ENCODE measurements at places on chromosomes 2 and 18.

- no peak for DNase-seq
- no peaks in the 10 kb centered on the region for H3K4me1 ChIP-seq
- no peak overlapping the region for H3K4me3 ChIP-seq
- H3K27ac ChIP-seq, result no peak overlapping the region
Observed at GRCh38 chr2:239960929-239961661, 64.0 kb downstream of the NDUFA10 start.

GRCh38 chr2:234447189-234447588 is 49.7 kb downstream of the ARL4C start:
- H3K4me1 ChIP-seq, result peaks cover 63% of the 10 kb centered on the region
- H3K27me3 ChIP-seq, result no peaks in the 10 kb centered on the region
- H3K27ac ChIP-seq, result peak overlapping the region; percentile 96
- H3K36me3 ChIP-seq, result no peaks in the 10 kb centered on the region

DNA sequence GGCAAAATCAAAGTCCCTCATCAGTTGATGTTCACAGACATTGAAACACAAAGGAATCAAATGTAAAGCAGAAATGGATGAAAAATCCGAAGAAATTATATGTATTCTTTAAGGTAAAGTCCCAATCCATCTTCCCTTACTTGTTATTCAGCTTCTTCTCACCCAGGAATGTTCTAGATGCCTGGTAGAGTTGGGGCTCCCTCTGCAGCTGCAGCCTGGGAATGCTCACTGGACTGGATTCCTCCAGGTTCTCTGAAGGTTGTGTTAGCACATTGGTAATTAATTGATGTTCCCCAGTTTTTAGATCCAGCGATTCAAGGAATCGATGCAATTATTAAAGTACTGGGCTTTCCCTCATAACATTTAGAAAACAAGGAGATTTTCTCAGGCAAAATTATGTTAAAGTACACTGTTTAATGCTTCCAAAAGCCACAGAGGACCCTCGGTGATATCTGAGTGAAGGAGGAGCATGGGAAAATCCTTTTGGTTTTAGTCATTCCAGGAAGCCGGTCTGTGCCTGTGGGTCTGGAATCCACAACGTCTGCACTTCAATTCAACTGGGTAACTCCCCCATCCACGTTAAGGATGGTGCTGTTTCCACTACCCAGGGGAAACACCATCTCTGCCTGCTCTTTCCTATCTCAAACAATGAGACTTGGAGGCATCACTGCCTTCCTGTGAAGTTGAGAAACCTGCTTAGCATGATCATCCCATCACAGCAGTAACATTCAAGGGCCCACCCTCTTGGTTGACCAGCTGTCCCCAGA is 22.0 kb downstream of the NTSR2 start:
- H3K27me3 ChIP-seq, result no peaks in the 10 kb centered on the region
- H3K4me1 ChIP-seq, result no peaks in the 10 kb centered on the region
- no peak overlapping the region for H3K4me3 ChIP-seq
- DNase-seq, result no peak
- H3K27ac ChIP-seq, result no peak overlapping the region
- H3K36me3 ChIP-seq, result no peaks in the 10 kb centered on the region

DNA sequence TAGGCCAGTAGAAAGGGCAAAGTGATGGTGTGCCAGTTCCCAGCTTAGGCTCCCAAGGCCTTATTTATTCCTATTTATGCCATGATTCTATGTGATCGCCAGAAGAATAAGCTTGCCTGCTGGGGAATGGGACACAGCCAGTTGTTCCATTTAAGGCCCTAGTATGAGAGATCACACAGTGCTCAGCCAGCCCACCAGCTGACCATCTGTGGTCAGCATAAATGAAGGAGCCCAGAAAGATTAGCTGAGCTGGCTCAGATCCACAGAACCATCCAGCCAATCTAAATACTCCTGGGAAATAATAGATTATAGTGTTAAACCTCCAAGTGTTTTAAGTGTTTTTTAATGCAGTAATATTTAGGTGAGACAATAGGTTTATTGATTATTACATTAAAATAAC is 12.6 kb upstream of the L3MBTL4 start:
- H3K27me3 ChIP-seq, result no peaks in the 10 kb centered on the region
- H3K27ac ChIP-seq, result no peak overlapping the region
- no peaks in the 10 kb centered on the region for H3K36me3 ChIP-seq
- H3K4me3 ChIP-seq, result no peak overlapping the region

- H3K4me1 ChIP-seq, result no peaks in the 10 kb centered on the region
- no peak overlapping the region for H3K27ac ChIP-seq
- H3K4me3 ChIP-seq, result no peak overlapping the region
Observed at GRCh38 chr2:186721956-186722355, 28.1 kb downstream of the FAM171B start.

- H3K27me3 ChIP-seq, result no peaks in the 10 kb centered on the region
- H3K27ac ChIP-seq, result no peak overlapping the region
- H3K4me1 ChIP-seq, result peaks cover 7% of the 10 kb centered on the region
- H3K4me3 ChIP-seq, result no peak overlapping the region
- H3K36me3 ChIP-seq, result no peaks in the 10 kb centered on the region
Observed at GRCh38 chr2:206855585-206856433, 83.5 kb upstream of the CPO start.

- no peak for DNase-seq
- H3K36me3 ChIP-seq, result peaks cover 4% of the 10 kb centered on the region
- H3K4me1 ChIP-seq, result peaks cover 35% of the 10 kb centered on the region
- no peak overlapping the region for H3K27ac ChIP-seq
Observed at GRCh38 chr18:24041691-24042090, 27.1 kb downstream of the TTC39C start.
